Activated B cell treated with CpG ODN at 0.5 μM for 24 hours (primary cell): ENCODE measurements at places on chromosomes 13 and 19. TPM values are rescaled to one million over a fixed set of nuclear protein-coding genes. Genes with fewer than 3 reads are reported as not detected.

DNA sequence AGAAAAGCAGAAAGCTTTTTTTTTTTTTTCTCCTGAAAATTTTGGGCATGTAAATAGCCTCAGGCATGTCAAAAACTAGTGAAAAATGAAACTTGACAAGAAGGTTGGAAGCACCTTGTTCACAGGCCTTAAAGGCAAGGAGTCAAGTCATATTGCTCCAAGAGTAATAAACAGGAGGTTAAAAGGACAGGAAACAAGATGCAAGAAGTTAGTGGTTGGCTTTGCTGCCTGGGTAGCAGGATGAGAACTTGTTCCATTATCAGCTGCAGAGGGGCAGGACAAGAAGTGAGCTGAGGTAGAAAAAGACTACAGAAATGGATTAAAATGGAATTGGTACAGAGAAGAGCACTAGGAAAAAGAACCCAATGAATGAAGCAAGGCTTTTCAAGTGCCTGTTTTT lies 242.6 kb downstream of the DCT start:
- no peak overlapping the region for H3K4me3 ChIP-seq
- peaks cover 31% of the 10 kb centered on the region for H3K4me1 ChIP-seq
- H3K36me3 ChIP-seq = no peaks in the 10 kb centered on the region
- no peaks in the 10 kb centered on the region for H3K27me3 ChIP-seq
- DNase-seq = no peak

DNA sequence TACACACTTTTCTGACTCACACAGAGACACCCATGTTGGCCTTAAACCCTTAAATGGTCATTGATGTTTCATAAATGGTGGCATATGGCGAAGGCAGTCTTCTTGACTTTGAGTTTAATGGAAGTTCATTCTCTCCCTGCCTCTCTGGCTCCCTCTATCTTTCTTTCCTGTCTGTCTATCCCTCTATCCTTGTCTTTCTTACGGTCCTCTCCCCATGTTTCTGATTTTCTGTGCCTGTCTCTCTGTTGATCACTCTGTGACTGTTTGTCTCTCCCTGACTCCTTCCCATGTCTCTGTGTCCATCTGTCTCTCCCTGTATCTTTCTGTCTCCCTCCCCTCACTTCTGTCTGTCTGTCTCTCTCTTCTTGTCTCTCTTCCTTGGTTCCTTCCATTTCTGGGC lies 43.2 kb upstream of the SHKBP1 start:
- H3K27ac ChIP-seq = no peak overlapping the region
- no peak for DNase-seq
- no peak overlapping the region for H3K4me3 ChIP-seq
- H3K36me3 ChIP-seq = no peaks in the 10 kb centered on the region

- no peak for DNase-seq
- H3K27ac ChIP-seq = no peak overlapping the region
- H3K4me1 ChIP-seq = peaks cover 50% of the 10 kb centered on the region
- H3K4me3 ChIP-seq = no peak overlapping the region
These were observed 37.5 kb downstream of the TSSK6 start for GRCh38 chr19:19477705-19478383.

DNA sequence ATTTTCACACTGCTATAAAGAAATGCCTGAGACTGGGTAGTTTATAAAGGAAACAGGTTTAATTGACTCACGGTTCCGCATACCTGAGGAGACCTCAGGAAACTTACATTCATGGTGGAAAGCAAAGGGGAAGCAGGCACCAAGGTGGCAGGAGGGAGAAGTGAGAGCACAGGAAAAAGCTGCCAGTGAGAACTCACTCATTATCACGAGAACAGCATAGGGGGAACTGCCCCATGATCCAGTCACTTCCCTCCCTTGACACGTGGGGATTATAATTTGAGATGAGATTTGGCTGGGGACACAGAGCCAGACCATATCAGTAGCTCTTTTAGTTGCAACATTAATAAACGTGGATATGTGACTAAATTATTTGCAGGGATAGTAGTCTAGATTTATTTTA lies 4.3 kb upstream of the KCTD4 start:
- no peak overlapping the region for H3K4me3 ChIP-seq
- peaks cover 15% of the 10 kb centered on the region for H3K4me1 ChIP-seq
- peaks cover 44% of the 10 kb centered on the region for H3K36me3 ChIP-seq
- H3K27me3 ChIP-seq = no peaks in the 10 kb centered on the region

DNA sequence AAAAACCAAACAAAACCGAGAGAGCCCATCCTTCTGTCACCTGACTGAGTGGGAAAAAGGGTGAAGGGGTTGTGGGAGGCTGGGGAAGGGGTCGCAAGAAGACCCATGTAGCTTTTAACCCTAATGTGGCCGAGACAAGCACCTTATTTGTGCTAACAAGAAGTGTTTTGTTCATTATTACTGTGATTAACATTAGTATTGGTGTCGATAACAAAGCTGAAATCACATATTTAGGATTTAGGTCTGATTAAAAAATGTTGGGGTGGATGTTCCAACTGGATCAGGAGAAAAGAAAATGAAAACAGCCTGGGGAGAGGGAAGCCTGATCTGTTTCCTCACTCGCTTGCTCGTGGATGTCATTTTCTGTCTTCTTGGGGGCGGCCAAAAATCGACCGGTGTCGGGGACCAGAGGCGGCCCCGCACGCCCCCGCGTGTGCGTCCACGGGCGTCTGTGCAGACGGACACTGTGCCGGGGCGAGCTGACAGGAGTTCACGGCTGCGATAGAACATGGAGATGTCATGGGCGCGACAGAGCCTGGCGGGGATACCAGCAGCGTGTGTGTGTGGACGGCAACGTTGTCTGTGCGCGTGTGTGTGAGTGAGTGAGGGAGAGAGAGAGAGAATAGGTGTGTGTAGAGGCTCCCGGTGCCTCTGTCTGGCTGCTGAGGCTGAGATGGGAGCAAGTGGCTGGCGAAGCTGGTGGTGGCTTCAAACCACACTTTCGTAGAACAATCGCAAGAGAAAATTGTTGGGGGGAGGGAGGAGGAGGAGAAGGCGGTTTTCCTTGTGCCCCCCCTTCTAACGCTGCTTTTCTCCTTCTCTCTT lies 29.1 kb downstream of the NFIX start:
- no peak for DNase-seq
- peaks cover 27% of the 10 kb centered on the region for H3K27me3 ChIP-seq
- H3K36me3 ChIP-seq = no peaks in the 10 kb centered on the region
- H3K4me3 ChIP-seq = peak overlapping the region; percentile 55
- no peak overlapping the region for H3K27ac ChIP-seq
- peaks cover 30% of the 10 kb centered on the region for H3K4me1 ChIP-seq

DNA sequence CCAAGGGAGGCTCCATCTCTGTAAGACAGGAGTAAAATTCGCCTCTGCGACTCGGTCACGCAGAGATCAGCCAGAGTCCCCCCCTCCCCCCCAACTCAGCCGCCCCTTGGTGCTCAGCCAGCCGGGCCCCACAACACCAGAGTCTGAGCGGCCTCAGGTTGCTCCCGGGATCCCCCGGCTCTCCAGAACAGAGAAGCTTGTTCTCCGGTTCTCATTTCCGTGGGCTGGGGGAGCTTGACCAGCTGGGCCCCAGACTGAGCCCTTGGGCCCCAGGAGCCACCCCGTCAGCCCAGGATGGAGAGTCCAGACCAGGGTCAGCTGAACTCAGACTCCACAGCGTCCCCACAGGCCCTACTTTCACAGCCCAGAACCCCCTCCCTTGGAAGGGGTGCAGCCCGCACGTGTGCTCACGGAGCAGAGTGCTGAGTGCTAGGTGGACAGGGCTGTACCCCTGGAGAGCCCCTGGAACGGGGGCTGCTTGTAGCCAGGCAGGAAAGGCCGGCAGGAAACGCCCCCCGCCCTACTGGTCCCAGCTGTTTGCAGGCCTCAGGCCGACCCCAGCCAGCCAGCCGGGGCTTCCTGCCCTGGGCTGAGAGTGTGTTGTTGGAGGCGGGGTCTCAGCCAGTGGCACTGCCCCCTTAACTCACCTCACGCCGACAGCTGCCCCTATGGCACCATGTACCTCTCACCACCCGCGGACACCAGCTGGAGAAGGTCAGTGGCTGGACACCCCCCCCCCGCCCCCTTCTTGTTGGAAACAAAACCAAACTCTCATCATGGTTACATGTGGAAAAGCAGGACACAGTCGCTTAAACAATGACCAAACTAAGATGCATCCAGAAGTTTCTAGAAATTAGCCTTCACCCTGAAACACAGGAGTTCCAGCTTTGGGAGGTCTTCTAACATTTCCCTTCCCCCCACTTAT lies 44.4 kb downstream of the COMP start:
- H3K4me1 ChIP-seq = no peaks in the 10 kb centered on the region
- no peaks in the 10 kb centered on the region for H3K27me3 ChIP-seq
- no peak overlapping the region for H3K4me3 ChIP-seq
- no peak overlapping the region for H3K27ac ChIP-seq
- DNase-seq = no peak
- H3K36me3 ChIP-seq = peaks cover 14% of the 10 kb centered on the region

CLIP3 gene
- total RNA-seq = 0.20 and 0.62 TPM in 2 replicates

IGFL1 gene
- not detected in 2 replicates for total RNA-seq

SPIB gene
- total RNA-seq = 280 and 324 TPM in 2 replicates

CYP4F2 gene
- total RNA-seq = not detected in 2 replicates

VSTM1 gene
- total RNA-seq = not detected in 2 replicates
